NCI-H2171 (cell line): ENCODE measurements at places on chromosomes 3 and 15.

- no peak for DNase-seq
Observed at GRCh38 chr3:122691195-122691594, 10.6 kb downstream of the PARP14 start.

DNA sequence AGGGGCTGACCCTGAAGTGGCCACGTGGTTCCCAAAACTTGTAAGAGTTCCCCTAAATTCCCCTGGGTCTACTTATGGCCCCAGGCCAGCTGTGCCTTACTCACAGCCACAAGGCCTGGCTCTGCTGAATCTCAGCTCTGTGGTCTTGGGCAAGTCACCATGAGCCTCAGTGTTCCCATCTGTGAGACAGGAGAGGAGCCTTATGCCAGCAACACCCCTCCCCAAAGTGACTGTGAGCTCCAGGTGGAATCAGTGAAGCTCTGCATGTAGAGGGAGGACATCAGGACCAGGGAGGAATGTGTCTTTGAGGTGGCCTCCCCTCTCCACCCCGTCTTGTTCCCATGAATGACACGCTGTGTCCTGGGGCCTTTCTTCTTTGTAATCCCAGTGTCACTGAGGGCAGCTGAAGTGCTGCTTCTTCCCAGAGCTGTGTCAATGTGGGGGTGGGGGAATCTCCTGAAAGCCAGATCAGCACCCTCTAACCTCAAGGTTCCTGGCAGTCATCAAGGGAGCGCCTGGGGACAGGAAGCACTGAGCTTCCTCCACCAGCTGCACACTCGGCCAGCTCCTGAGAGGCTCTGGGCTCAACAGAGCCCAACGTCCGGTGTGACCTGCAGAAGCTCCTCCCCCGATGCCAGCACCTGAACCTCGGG lies 258.9 kb downstream of the UACA start:
- DNase-seq = no peak

GRCh38 chr3:123021996-123022510 lies 5.5 kb downstream of the SEMA5B start:
- DNase-seq = peak; percentile 71

GRCh38 chr3:120693439-120694171 lies 11.6 kb upstream of the HGD start:
- no peak for DNase-seq

DNA sequence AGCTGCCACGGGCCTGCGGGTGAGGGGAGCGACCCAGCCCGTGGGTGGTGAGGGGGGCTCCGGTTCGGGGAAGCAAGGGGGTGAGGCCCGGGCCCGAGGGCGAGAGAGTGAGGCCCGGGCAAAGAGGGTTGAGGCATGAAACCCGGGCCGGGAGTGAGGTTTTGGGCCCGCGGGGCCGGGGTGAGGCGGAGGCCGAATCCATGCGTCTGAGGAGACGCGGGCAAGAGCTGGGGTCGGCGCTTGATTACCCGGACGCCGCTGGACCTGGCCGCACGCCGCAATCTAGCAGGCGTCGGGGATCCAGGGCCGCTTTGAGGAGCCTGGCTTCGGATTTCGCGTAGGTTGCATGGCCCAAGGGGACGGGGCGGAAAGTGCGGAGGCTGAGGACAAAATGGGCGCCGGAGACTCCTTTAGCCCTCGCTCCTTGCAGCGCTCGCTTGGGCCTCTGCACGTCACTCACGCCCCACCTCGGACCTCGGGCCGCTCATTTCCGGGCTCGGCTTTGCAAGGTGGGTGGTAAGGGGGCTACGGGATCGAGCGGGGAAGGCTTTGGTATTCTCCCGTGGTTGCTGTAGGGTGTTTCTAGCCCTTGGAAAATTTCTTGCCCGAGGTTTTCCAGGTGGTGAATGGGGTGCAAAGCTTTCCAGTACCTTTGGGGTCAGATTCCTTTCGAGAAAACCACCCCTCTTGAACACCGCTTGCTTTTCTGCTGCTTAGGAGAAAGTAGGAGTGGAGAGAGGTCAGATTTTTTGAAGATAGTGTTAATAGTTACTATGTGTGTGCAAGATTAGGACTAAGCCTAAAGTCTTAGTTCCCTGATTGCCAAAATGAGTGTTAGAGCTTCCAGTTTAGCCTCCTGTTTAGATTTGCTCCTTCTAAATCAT lies 827 bp downstream of the SLC25A36 start:
- DNase-seq = peak; percentile 31

DNA sequence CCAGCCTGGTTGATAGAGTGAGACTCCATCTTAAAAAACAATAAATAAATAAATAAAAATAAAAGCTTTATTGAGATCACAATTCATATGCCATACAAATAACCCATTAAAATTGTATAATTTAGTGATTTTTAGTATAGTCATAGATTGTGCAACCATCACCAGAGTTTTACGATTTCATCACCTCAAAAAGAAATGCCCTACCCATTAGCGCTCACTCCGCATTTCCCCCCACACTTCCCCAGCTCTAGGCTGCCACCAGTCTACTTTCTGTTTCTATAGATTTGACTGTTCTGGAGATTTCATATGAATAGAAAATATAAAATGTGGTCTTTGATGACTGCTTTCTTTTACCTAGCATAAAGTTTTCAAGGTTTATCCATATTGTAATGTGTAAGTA lies 57.0 kb downstream of the ARHGEF26 start:
- DNase-seq = no peak

DNA sequence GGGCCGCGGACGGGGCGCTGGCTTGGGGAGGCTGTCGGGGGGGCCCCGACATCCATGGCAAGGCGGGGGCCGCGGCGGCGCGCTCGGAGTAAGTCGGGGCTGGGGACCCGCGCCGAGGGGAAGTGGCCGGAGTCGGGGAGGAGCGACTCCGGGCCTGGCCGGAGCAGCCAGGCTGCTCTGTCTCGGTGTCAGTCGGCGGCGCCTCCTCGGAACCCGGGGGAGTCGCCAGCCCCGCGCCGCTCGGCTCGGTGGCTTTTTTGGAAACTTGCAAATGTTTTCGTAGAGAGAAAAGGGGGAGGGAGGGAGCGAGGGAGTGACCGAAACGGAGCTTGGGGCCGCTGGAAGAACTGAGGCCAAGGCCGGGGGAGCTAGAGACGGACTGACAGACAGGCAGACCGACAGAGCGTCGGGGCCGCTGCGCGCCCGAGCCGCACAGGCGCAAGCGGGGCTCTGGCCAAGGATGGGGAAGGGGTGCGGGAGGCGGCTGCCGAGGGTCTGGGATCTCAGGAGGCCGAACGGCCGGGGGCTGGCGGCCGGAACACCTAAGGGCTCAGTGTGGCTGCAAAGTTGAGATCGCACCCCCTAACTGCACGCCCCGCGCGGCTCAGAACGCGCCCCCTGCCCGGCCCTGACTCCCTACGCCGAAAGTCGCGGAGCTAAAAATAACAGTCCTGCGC lies 5.0 kb downstream of the PTH1R start:
- no peak for DNase-seq

- DNase-seq = no peak
Observed at GRCh38 chr3:119812491-119813058, 30.7 kb downstream of the NR1I2 start.

DNA sequence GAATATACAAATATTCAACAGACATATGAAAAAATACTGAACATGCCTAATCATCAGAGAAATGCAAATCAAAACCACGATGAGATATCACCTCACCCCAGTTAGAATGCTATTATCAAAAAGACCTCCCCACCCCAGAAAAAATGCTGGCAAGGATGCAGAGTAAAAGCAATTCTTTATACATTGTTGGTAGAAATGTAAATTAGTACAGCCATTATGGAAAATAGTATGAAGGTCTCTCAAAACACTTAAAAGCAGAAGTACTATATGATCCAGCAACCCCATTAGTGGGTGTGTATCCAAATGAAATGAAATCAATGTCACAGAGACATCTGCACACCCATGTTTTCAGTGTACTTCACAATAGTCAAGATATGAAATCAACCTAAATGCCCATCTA lies 308.7 kb downstream of the CHST2 start:
- no peak for DNase-seq

DNA sequence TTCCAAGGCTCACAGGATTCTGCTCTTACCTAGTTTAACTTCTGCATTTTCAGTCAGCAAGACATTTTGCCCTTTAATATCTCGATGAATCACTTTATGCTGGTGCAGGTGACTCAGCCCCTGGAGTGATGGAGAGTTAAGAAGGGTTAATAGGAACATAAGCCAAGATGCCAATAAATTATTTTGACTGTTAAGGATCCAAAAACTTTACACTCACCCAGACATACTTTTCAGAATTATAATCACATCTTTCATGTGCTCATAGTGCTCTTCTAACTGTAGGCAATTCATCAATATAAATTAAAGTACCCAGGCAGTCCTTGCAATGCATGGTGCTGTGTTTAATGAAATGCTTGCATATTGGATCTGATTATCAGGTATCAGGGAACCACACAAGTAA lies 164.1 kb upstream of the SLC2A2 start:
- DNase-seq = no peak

GRCh38 chr3:181637056-181637455 lies 74.7 kb upstream of the SOX2 start:
- DNase-seq = no peak

GRCh38 chr3:59726279-59726678 lies 676.5 kb upstream of the CFAP20DC start:
- no peak for DNase-seq

GRCh38 chr3:169311381-169311780 lies 352.1 kb downstream of the MECOM start:
- DNase-seq = no peak

- no peak for DNase-seq
Observed at GRCh38 chr3:6165951-6166350, 695.0 kb upstream of the GRM7 start.

DNA sequence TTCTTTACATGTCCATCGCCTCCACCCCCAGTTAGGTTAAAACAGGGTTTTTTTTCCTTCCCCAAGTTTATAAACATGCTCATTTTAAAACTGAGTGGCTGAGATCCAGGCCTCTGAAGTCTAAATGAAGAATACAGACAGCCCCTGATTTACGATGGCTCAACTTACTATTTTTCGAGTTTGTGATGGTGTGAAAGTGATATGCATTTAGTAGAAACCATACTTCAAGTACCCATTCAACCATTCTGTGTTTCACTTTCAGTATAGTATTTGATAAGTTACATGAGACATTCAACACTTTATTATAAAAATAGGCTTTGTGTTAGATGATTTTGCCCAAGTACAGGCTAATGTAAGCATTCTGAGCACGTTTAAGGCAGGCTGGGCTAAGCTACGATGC lies 30.5 kb upstream of the GNB5 start:
- DNase-seq = no peak

- no peak for DNase-seq
Observed at GRCh38 chr15:66388576-66388975, 1.9 kb downstream of the MAP2K1 start.

DNA sequence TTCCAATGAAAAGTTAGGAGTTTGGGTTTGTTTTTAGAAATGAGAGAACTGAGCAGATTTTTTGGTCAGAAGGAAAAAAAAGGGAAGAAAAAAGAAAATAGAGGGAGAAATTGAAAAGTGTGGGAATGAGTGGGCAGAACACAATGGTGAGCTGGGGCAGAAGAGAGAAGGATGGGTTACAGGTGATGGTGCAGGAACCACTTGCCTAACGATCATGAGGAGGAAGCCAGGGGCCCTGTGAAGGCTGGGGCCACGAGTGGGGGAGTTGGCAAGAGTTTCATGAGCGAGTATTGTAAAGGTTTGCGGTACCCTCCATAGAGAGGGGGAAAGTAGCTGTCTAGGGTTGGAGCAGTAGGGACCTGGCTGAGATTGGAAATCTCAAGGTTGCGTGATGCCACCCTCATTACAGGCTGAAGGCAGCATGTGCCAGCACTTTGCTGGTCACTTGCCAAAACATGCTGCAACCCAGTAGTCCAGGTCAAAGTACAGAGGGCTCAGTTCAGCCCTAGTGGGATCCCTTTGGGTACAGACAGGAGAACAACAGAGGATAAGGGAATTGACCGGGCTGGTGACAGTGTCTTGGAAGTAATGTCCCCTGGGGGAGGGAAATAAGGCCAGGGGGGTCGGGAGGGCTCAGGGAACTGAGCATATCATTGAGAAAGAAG lies 6.6 kb downstream of the IVD start:
- DNase-seq = no peak

DNA sequence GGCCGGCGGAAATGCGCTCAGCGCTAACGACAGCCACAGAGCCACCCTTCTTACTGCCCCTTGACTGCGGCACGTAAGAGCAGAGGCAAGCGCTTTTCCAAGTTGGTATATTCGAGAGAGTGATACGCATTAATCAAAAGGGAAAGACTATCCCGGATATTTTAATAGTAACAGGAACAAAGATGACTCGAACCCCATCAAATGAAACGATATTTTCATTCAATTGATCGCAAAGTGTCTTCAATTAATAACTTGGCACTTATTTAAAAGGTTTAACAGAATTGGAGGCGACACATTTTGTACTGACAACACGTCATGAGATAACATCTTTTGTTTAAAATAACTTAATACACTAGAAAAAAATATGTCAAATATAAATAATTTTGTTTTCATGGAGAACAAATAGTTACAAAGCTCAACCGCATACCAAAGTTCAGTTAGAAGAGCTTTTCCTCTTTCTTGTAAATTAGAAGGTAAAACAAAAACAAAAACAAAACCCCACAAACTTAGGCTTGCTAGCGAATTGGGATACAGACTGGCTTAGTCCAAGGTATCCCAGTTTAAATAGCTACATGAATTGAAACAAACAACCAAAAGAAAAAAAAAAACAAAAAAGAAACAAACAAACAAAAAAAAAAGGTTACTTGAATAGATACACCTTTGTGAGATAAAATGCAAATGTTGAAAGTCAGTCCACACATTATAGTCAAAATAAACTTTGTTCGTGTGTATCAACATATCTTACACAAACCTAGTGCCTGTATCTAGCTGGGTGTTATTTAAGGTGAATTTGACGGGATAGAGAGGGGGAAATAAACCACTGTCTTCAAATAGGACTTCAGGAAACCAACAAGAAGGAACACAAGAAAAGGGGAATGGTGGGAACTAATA lies 10.2 kb downstream of the SHOX2 start:
- DNase-seq = no peak

DNA sequence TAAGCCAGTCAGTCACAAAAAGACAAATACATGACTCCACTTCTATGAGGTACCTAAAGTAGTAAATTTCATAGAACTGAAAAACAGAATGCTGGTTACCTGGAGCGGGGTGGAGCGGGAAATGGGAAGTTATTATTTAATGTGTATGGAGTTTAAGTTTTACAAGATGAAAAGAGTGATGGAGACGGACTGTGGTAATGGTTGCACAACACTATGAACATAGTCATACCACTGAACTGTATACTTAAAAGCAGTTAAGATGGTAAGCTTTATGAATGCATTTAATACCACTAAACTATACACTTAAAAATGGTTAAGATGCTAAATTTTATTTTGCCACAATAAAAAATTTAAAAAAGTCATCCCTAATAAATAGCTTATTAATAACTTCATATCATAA lies 23.2 kb downstream of the SFMBT1 start:
- DNase-seq = no peak

DNA sequence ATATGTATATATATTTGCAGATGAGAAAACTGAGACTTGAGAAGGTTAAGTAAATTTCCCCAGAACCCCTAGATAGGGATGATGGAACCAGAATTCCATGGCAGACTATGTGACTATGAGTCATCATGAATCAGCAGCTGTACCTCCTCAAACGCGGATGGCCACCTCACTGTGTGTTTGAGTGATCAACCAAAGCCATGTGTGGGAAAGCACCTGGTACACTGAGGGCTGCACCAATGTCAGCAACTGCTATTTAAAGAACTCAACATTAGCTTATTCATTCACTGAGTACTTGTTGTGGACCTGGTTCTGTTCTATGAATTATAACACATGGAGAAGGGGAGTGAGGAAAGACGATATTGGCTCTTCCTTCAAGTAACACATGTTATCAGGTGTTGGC lies 377.0 kb downstream of the GAP43 start:
- DNase-seq = peak; percentile 42
